Activated T-helper 1 cell treated with anti-CD3 and anti-CD28 coated beads, Interleukin-2, amount 50 U/mL, for 16 hours (primary cell): ENCODE measurements at places on chromosomes 2 and 18.

- no peak for DNase-seq
These were observed 4.2 kb downstream of the ZNF512 start for GRCh38 chr2:27587025-27587424.

GRCh38 chr18:43236921-43237320, 40.4 kb downstream of the SYT4 start:
- no peak for DNase-seq

DNA sequence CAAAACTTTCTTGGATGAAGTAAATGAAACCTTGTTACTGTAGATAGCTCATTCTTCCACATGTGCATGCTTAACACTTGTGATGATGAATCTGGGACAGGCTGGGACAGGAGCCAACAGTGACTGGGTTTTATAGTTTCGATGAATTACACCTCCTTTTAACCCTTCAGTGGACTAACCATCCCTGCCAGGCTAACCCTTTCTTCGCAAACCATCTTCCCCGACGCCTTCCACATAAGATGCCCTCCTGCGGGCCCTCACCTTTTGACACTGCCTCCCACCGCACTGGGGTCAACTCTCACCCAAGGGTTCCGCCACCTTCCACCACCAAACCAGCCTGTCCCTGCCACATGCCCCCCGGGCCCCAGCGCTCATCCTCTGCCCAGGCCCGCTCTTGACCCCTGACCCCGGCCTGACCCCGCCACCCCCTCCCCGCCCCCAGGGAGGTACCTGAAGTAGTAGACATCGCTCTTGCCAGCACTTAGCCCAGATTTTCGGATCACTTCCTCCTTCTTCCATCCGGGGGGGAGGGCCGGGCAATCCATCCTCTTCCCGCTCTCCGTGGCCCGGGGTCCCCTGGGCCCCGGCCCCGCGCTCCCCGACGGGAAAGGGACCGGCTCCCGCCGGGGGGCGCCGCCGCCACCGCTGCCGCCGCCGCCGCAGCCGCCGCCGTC, 764 bp downstream of the MBD2 start:
- DNase-seq = no peak

- no peak for DNase-seq
These were observed 14.0 kb downstream of the KIF1A start for GRCh38 chr2:240806006-240806405.

DNA sequence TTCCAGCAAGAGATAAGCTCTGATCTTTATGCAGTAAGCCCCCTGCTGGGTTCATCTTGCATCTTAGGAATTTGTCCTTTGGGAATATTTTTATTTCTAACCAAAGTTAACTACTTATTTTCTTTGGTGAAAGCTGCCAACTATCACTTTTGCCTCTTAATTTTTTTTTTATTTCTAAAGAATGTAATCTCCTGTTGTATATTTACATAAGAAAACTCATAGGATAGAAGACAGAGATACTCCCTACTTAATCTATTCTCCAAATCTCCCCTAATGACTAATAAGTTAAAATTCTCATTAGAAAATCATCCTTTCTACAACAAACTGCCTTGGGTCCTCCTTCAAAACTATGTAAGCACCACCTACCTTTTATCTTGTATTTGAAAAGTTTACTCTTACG, 612.2 kb upstream of the SLC39A10 start:
- DNase-seq = no peak

- no peak for DNase-seq
These were observed 16.7 kb upstream of the LYPD6B start for GRCh38 chr2:149021761-149022160.

DNA sequence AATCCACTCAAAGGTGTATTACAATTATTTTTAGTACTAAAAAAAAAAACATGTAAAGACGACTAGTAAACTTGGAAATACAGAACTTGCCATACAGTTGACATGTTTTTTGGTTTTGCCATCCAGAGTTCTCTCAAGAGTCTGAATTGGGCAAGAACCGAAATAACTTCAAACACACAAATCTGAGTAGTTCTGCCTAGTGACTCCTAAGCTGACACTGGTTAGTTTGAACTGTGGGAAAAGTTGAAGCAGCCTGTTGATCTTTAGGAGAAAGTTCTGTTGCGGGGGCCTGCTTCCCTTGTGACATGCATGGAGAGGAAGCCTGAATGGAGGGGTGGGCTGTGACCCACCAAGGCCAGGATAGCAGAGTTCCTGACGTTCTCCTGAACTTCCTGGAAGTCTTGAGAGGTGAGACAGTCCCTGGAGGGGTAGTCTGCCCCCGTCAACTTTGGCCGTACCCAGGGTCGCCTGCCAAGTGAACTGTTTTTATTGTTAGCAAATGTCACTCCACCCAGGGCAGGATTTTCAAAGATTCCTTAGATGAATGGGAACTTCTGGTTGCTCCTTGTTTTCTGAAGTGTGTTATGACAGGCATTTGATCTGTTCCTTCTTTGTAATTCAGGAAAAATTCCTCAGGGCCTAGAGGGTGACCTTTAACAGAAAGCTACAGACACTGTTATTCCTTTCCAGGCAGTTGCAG, 85.6 kb upstream of the SPTBN1 start:
- no peak for DNase-seq

- DNase-seq = no peak
These were observed 10.0 kb downstream of the DNAJB2 start for GRCh38 chr2:219289195-219289536.

- no peak for DNase-seq
These were observed 75.2 kb downstream of the TRIB2 start for GRCh38 chr2:12791906-12792305.

- DNase-seq = no peak
These were observed 7.3 kb downstream of the SRSF7 start for GRCh38 chr2:38743672-38744398.

DNA sequence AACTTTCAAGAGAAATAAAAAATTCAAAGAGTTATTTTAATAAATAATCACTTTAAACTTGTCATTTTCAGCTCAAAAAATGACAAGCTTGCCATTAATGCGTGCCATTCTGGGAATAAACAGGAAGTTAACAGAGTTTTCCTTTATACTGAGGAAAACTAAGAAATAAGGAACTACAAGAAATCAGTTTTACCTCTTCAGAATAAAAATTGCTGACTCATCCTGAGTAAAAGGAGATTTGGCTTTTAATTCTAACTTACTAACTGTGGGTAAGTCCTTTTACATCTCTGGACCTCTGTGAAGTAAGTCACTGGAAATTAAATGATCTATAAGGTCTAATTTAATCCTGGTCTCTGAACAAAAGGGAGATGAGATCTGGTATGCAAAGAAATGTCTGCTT, 16.1 kb downstream of the CEBPZ start:
- DNase-seq = no peak

- no peak for DNase-seq
These were observed 161.0 kb downstream of the TPGS2 start for GRCh38 chr18:36667811-36668210.

DNA sequence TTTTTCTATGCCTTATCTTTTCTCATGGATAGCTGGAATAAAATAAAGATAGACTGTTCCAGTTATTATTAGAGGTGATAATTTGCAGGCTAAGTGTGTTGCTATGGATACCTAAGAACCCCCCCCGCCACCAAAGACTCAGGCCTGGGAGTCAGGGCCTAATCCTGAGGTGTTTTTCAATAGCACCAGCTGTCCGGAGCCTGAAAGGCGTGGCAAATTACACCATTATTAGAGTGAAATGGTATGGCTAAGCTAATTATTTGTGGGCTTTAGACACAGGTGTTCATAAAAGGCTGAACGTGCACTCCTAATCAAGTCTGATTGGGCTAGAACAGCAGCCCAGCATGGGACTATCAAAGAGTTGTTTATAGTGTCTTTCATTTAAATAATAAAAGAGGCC, 293.2 kb upstream of the DCC start:
- no peak for DNase-seq

GRCh38 chr2:86258106-86258505, 58.8 kb downstream of the MRPL35 start:
- DNase-seq = no peak

DNA sequence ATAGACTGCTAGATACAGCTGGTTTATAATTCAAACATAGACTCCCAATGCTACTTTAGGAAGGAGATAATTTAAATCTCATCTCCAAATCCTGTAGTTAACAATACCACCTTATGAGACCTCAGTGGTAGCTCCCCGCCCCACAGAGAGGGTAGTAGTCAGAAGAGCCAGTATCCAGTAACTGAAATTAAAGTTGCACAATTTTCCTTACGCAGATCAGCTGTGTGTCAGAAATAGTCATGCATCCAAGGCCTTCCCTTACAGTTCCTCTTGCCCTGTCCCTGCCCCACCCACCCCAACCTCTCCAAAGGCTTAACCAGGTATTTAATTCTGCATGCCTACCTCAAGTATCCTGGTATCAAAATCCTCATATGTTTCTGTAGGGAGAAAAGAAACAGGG, 15.5 kb downstream of the MRPS5 start:
- DNase-seq = no peak

DNA sequence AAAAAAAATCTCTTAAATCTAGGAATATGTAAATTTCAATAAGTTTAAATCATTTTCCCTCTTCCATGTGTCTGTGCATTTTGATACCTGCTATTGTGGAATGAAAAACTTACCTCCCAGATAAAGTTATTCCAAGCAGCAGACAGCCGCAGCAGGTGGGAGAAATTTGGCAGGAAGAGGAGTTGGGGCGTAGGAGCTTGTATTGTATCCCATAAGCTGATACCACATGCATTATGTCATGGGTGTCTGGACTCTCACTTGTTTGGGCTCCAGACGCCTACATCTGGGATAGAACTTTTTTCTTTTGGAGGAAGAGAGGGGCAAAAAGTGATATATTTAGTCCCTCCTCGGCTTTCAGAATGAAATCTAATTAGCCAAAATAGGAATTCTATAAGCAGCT, 59.3 kb upstream of the TCF4 start:
- DNase-seq = no peak

GRCh38 chr2:218990052-218990451, 3.2 kb downstream of the CRYBA2 start:
- DNase-seq = no peak

- DNase-seq = no peak
These were observed 101.9 kb upstream of the ARHGAP28 start for GRCh38 chr18:6627645-6628044.

- no peak for DNase-seq
These were observed 515.5 kb upstream of the CHAC2 start for GRCh38 chr2:53252115-53252514.

DNA sequence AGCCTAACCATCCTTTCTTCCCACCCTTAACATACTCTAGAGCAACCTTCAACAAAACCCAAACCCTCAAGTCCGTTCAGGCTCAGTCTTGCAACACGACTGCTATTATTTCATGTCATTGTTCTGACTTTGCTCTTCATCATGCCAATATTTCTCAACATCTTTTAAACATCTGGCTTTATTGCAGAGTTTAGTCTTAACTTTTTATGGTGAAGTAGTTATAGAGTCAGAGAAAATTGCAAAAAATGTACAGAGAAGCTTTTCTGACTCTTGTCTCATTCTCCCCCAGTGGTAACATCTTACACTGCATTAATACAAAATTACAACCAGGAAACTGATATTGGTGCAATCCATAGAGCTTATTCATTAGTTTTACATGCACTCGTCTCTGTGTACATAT, 3.9 kb downstream of the MARCO start:
- no peak for DNase-seq

DNA sequence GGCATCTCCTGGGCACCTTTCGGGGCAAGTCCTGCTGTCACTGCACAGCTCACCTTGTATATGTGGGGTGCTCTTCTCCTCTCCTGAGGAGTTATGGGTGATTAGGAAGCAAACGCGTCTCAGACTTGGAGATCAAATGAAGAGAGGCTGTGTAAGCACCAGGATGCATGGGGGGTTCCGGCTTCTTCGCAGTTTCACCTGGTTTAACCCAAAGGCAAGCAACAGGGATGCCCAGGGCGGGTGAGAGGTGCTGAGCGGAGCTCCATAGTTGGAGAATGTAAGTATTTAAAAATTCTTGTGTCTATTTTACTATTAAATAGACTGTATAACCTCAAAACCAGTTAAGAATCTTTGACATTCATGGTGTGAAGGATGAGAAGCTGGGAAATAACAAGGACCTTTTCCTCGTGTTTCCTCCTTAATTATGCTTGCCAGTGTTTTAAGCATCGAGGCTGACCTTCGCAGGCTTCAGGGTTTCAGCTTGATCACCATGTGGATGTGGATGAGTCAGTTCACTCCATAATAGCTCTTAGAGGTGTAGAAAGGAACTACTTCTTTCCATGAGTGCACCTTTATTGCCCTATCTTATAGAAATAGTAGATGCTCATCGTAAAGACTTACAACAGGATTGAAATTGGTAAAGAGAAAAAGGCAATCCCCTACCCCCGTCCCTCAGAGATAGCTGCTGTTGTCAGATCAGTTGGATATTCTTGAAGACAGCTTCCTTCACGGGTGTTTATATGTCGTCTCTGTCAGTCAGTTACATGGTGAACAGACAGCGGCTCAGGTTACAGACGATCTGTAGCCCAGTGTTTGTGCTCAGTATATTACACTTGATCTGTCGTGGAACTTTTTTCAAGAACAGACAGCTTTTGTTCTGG, 201.1 kb downstream of the AGAP1 start:
- no peak for DNase-seq

GRCh38 chr2:65613968-65614555, 181.7 kb upstream of the SPRED2 start:
- no peak for DNase-seq

- no peak for DNase-seq
These were observed 25.2 kb upstream of the TLK1 start for GRCh38 chr2:171185941-171186340.

- no peak for DNase-seq
These were observed 463.7 kb upstream of the RGPD4 start for GRCh38 chr2:107362993-107363392.

- DNase-seq = no peak
These were observed 79.7 kb upstream of the CYTIP start for GRCh38 chr2:157523270-157524247.

- no peak for DNase-seq
These were observed 61.2 kb downstream of the RND3 start for GRCh38 chr2:150426315-150426714.

GRCh38 chr2:186968277-186968676, 119.3 kb upstream of the ZSWIM2 start:
- DNase-seq = no peak

- DNase-seq = peak; percentile 66
These were observed at the start of the genes PECR and TMEM169 for GRCh38 chr2:216081487-216082116. Gene PECR (minus strand): TSS chr2:216081809. CDS start chr2:216081741, 68 bp downstream. Gene TMEM169 (plus strand): TSS chr2:216081919. CDS start chr2:216095964, 14,045 bp downstream.

- no peak for DNase-seq
These were observed 123.6 kb upstream of the EFEMP1 start for GRCh38 chr2:56047136-56047535.

GRCh38 chr18:7170292-7170691, 52.7 kb upstream of the LAMA1 start:
- DNase-seq = no peak

- DNase-seq = no peak
These were observed 12.0 kb downstream of the TMEM163 start for GRCh38 chr2:134706587-134707329.

GRCh38 chr2:174682578-174683391, 81.5 kb downstream of the CHRNA1 start:
- peak; percentile 27 for DNase-seq

GRCh38 chr18:23384778-23385736, 68.0 kb upstream of the RIOK3 start:
- DNase-seq = no peak
